ENCODE measurements at places on chromosomes 13 and 19.
A peak's percentile ranks its signal among the peaks of the same experiment; 100 is the strongest.

GRCh38 chr13:95756072-95756471 is 79.1 kb downstream of the DNAJC3 start:
- DNase-seq = no peak

DNA sequence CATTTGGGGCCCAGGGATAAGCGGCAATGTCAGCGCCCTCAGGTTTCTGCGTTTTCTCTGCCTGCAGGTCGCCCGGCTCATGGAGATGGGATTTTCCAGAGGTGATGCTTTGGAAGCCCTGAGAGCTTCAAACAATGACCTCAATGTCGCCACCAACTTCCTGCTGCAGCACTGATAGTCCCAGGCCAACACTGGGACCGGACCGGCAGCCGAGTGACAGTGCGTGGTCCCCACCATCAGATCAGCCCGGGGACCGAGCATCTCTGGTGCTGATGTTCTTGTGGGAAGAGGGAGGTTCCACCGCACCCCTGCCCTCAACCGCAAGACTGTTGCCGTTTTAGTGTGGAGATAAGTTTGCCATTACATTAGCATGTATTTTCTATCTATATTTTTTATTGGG is 78.0 kb upstream of the GPR183 start:
- peak; percentile 19 for DNase-seq

DNA sequence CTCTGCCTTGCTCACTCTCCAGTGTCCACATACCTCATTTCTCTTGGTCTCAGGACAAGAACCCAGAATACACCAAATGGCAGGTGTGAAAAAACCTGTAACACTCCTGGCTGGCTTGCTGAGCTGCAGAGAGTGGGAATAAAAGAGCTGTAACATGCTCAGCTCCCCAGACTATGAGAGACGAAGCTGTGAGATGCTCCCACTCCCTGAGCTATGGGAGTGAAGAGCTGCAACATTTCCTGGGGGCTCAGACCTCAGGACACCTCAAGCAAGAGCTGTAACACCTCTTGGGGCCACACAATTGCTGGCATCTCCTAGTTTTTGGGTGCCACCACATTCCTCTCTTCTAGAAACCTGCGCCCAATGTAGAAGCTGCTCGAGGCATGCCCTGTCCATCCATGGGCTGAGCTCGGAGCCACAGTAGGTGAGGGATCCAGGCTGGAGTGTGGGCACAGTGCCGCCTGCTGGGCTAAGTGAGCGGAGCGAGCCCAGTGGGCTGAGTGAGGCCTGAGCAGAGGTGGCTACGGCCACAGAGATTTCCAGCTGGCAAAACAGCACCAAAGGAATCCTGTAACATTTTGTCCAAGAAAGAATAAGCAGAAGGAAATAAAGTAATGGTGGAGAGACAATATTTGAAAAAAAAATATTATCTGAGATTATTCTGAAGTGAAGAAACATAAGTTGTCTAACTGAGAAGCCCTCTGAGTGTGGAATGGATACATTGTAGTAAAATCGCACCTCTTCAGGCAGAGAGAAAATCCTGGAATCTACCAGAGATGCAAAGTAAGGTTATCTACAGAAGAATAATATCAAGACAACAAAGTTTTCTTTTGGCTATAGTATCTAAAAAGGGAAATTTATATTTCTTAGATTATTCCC is 186.2 kb upstream of the PCDH9 start:
- DNase-seq = no peak

DNA sequence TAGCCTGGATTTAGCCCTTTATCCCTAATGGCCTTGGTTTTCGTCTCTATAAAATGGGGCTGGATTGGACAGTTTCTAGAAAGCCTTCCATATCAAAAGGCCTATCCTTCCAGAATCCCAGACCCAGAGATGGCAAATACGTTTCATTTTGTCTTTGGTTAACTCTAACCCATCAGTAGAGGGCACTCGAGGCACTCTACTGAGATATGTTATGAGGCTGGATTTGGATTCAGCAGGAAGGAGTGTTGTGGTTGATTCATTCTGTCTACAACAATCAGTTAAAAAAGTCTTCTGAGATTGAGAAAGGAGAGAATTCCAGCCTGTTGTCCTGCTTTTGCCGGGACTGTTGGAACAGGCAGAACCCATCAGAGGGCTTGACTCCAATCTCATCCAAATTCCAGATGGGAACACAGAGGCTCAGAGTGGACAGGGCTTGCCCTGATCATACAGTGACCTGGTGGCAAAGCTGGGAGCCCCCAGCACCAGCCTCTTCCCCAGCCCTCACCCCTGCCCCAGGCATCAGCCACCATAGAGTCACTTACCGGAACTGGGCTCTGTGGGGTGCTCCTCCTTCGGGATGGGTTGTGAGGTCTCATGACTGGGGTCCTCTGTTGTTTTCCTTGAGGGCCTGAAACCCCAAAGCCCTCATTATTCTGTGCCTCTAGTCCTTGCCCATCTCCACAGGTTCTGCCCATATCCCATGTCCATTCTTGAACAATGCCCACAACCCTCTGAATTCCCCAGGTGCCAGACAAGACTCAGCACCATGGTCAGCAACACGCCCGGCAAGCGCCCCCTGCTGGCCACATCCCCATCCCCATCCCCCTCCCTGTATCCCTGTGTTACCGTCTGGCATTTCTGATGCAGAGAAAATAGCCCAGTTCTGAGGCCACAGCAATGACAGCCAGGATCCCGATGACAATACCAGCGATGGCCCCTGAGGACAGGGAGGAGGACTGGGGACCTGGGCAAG is 12.3 kb upstream of the ZNF180 start:
- peak; percentile 41 for DNase-seq

DNA sequence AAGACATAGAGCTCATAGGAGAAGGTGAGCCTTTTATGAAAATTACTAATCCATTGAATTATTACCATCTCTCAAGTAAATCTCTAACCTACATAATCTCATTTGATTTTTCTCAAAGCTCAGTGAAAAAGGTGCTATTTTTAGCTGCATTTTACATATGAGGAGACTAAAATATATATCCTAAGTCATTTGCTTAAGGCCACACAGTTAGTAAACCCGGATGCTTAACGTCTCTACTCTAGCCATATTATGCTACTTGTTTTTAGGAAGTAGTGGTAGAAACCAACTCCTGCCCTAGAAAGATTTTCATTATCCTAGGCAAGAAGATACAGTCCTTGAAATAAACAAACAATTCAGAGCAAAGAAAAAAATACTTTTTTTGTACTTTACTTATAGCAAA is 108.9 kb downstream of the RBM26 start:
- DNase-seq = no peak

- DNase-seq = no peak
Observed at GRCh38 chr13:40235160-40235796, 431.2 kb downstream of the FOXO1 start.

DNA sequence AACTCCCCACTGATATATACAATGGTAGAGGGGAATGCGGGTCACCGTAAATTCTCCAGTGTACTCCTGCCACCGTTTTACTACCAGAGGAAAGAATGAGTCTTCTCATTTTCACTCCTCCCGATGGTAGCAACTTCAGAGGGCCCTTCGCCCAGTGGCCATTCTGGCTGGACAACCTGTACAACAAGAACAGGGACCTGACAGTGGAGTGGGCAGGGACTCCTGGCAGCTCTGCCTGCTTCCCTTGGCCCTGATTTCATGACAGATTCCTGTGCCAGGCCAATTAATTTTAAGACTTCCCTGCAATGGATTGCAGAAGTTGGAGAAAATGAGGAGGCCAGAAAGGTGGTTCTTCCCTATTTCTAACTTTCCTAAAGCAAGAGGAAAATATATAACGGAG is 148.9 kb downstream of the GPC6 start:
- DNase-seq = no peak

DNA sequence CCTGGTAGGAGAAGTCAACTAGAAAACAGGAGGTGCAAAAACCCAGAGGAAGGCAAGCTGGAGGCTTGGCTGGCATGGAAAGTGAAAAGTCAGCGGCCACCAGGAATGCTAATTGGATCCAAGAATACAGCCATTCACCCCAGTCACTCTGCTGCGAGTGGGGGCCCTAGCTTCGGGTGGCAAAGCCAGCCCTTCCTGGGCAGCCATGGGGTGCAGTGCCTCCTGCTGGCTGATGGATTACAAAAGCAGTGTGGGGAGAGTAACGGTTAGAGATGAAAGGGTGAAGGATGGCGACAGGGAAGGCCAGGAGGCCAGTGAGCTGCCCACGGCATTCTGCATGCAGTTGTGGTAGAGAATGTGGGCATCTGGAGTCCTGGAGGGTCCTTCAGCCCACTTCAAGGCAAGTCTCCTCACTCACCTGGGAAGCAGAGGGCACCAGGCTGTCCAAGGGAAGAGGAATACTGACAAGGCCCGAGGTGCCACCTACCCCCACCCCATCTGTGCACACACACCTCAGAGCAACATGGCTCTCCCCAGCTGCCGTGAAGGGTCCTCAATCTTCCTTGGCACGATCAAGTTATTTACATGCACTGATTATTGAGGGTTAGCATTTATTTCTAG is 20.3 kb upstream of the EPHX3 start:
- no peak for DNase-seq

All from activated CD8-positive, alpha-beta T cell treated with anti-CD3 and anti-CD28 coated beads, Interleukin-2, amount 10 ng/mL, durations not matched to agents 7 days and 5 days (primary cell).